NCI-H2171 treated with DMSO at 0.1 percent for 48 hours (cell line): ENCODE measurements at places on chromosomes 4 and X.

GRCh38 chr4:17058916-17059741 is 160.7 kb upstream of the LDB2 start:
- no peak for DNase-seq

DNA sequence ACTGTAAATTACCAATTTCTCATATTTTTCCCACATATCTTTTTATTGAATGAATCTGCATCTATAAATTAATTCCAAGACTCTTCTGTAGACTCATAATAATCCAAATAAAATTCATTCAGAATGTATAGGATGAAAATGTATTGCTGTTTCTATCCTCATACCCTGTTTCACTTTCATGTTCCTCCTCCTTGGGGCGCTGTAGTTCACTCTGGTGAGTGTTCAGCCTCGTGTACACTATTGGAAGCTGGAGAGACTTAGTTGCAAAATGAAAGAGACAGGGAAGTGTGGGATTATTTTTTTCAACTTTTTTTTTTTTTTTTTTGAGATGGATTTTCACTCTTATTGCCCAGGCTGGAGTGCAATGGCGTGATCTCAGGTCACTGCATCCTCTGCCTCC is 296.1 kb downstream of the TLL1 start:
- no peak for DNase-seq

GRCh38 chrX:66049056-66049455 is 9.2 kb upstream of the VSIG4 start:
- DNase-seq, result no peak

- DNase-seq, result no peak
Observed at GRCh38 chrX:71671043-71671780, 3.9 kb downstream of the LOC101059915 start.

DNA sequence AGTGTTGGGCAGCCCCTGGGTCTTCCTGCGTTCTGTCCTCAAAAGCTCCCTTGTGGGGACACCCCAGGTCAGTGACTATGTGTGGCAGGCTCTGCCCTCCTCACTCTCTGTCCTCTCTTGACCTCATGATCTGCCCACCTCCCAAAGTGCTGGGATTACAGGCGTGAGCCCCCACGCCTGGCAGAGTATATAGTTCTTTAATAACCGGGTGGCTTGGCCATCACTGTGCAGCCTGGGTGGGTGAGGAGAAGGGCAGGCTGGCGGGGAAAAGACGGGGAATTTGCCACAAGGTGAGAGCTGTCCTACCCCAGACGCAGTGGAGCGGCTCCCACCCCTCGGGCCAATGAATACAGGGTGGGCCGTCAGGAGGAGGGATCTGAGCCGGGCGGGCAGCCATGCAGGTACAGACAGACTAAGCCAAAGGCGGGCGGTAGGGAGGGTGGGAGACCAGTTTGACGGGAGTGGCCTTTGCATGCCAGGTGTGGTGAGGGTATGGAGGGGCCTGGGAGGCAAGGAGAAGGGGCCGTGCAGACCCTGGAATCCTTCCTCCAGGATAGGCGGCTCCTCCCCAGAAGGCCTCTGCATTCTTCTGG is 2.5 kb downstream of the SH3BP2 start:
- DNase-seq, result no peak

DNA sequence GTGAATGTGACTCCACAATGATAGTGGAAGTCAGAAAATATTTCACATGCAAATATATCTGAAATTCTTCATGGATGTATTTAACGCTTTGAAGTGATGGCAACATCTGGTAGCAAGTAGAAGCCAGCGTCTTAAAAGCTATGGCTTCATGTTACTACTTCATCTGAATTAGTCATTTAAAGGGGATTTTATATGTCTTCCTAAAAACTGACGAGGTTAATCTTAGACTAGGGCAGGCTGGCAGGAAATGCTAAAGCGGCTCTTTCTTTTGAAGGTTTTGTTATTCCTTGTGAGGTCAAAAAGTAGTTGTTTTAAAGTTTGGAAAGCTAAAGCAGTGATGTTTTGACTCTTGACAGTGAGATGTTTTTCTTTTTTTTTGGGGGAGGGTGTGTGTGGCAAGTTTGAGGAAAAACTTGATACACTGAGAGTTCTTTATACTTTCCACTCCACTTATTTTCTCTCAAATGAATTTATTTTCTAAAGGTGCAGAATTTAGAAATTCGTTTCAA is 22.6 kb downstream of the PLS3 start:
- DNase-seq, result no peak

DNA sequence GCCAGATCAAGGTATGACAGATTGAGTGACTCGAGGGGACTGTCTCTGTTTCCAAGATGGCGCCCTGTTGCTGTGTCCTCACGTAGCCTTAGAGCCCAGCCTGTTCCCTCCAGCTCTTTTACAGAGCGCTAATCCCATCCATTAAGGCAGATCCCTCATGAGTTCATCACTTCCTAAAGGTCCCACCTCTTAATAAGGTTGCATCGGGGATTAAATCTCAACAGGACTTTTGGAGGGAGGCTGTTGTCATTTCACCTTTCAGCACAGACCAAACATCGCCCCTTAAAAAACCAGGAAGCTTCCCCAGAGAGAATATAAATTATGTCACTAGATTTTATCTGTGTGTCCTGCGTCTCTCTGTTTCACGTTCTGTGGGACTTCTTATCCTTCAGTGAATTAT is 32.6 kb upstream of the DHRSX start:
- no peak for DNase-seq

- DNase-seq, result no peak
Observed at GRCh38 chrX:11374570-11374969, 81.4 kb downstream of the AMELX start.

GRCh38 chrX:39595977-39596376 is 501.8 kb downstream of the BCOR start:
- DNase-seq, result no peak

DNA sequence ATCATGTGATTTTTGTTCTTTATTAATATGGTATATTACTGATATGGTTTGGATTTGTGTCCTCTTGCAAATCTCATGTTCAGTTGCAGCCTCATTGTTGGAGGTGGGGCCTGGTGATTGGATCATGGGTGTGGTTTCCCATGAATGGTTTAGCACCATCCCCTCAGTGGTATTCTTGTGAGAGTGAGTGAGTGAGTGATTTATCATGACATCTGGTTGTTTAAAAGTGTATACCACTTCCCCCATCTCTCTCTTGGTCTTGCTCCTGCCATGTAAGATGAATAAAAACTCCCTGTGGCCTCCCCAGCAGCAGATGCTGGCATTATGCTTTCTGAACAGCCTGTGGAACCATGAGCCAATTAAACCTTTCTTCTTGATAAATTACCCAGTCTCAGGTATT is 111.5 kb downstream of the TAB3 start:
- no peak for DNase-seq

DNA sequence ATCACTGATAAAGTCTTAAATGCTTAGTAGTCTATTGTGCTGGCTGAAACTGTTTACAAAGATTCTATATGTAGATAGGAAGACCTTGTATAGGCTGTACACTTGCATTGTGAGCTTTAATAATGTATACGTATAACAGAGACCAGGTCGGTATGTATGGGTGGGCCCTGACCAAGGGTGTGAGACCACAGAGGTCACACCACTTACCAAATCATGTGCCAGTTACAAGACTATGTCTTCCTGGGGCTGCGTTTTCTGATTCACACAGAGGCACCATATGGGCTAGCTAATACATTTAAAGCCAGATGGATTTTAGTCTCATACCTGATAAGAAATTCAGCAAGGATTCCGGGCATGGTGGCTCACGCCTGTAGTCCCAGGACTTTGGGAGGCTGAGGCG is 8.8 kb downstream of the DIAPH2 start:
- no peak for DNase-seq

- no peak for DNase-seq
Observed at GRCh38 chrX:10608099-10608498, 12.3 kb downstream of the MID1 start.

DNA sequence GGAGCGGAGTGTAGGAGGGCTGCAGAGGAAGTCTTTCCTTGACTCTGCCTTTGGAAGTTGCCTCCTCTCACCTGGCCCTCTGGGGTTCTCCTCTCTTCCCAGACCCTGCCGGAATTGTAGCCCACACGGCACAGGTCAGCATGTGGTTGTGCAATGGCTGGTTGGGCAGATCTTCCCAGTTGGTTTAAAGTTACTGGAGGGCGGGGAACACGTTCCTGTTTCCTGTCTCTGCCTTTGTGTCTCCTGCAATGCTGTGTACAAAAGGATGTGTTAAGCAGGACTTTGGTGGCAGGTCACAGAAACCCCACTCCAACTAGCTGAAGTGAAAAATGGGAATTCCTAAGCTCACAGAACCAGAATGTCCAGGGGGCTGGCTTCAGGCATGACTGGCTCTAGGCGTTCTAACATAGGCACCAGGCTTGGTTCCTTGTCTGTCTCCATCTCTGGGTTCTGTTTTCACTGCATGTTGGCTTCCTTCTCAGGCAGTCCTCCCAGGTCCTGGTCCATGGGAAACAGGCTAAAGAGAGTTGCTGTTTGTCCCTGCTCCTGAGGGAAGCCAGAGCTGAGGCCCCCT is 19.9 kb downstream of the SORCS2 start:
- no peak for DNase-seq

DNA sequence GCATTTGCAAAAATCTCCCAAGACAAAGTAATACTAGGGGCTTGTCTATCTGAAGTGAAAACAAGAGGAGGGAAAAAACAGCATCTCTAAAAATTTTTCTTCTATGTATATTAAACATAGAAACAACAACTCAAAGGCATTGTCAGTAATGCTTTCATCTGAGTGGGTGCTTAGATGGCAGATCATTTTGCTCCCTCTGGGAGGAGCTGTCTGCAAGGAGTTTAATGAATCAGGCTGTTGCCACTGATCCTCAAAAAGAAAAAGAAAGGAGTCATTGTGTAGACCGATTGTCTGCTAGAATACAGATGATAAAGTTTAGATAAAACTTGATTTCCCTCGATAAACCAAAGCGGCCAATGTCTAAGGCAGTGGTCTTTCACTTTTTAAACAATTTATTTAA is 49.7 kb upstream of the KLHL8 start:
- peak; percentile 2 for DNase-seq

DNA sequence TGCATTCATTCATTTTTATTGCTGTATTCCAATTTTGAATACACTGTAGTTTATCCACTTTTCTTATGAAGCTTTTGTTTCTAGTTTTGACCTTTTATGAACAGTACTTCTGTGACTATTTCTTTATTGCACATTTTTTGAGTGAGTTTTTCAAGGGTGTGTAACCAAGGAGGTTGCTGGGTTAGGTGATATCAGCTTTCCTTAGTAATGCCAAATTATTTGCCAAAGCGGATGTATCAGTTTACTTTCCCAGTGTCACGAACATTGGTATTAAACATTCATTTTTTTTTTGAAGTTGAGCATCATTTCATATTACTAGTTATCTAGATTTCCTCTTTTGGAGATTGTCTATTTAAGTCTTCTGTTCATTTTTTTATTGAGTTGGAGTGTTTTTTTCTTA is 32.9 kb downstream of the STIM2 start:
- DNase-seq, result peak; percentile 22

- no peak for DNase-seq
Observed at GRCh38 chr4:98639523-98639922, 18.9 kb downstream of the TSPAN5 start.

DNA sequence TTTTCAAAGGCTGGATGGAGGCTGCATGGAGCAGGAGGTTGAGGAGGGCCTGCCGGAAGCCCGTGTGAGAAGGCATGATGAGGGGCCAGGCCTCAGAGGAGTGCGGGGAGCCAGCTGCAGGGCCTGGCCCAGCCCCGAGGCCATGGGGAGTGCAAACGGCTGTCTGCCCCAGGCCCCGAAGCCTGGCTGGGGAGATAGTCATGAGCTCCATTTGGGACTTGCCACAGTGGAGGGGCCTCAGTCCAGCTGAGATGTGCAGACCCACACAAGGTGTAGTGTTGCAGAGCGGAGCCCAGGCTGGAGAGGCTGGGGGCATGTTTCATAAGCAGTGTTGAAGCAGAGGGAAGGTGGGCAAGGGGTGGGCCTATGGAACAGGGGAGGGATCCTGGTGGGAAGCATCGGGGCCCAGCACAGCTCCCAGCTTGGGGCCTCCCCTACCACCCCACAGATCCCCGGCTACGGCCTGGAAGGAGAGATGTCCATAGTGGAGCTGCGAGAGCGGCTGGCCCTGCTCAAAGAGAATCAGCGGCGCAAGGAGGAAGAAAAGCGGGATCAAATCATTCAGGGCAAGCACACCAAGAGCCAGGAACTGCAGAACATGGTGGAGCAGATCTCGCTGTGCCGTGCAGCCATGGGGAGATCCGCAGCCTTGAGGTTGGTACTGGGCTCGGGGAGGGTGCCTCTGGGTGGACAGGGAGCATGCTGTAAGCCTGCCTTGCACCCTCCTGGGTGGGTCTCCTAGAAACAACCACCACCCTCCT is 9.1 kb upstream of the RNF4 start:
- no peak for DNase-seq

GRCh38 chr4:15656038-15656470 is 897 bp upstream of the FBXL5 start:
- DNase-seq, result no peak

DNA sequence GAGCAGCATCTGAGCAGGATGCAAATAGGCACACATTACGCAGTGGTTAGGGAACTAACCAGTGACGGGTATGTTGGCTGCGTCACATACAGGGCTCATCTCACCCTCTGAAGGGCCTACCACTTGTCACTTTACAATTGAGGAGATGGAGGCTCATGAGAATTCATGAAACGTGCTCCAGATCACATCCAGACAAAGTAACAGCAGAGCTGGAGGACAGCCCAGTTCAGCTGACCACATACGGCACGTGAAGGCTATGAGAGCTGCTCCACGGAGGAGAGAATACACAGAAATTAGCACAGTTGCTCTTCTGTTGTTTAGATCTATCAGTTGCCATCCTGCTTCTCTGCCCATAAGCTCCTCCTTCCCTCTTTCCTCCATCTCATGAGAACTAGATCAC is 78.4 kb downstream of the FAM9B start:
- no peak for DNase-seq

DNA sequence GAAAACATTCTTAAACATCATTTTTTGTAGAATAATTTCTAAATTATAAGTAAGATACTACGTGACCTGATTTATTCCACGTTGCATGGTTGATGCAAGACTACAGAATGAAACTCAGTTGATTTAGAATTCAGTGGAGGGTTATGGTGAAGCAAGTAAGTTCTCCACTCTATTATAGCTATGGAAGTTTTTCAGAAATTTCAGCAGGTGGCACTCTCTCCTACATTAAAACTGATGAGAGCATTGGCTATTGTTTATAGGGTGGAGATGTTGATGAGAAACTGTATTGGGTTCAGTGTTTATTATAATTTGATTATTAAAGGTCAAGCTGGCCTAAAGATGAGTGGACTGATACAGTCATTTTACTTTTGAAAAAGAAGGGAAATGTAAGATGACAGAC is 88.0 kb downstream of the FNIP2 start:
- DNase-seq, result peak; percentile 28

DNA sequence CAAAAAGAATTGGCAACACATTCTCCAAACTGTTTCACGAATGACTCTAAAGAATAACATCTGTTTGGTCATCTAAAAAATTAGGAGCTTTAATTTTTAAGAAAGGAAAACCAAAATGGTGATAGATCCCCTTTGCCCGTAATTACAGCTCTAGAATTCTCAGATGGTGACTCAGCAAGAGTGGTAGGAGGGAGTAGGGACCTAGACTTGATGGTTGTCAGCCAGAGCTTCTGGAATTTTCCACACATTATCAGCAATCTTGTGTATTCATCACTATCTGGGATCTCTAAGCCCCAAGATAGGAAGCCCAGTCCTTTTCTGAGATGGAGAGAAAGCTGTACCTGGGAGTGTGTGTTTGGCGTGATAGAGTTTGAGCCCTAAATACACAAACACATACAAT is 103.9 kb upstream of the RAB40AL start:
- DNase-seq, result no peak

- no peak for DNase-seq
Observed at GRCh38 chr4:146900295-146900694, 45.4 kb downstream of the TTC29 start.

- peak; percentile 11 for DNase-seq
Observed at GRCh38 chrX:155048977-155049619, 21.8 kb downstream of the CMC4 start.
